Fibroblast of skin of left quadriceps (primary cell): ENCODE measurements at places on chromosomes 5 and 9.
A peak's percentile ranks its signal among the peaks of the same experiment; 100 is the strongest.

- DNase-seq: no peak
Observed at GRCh38 chr9:99624499-99625233, 197.0 kb upstream of the NR4A3 start.

GRCh38 chr5:60538426-60538825 lies 161.5 kb downstream of the DEPDC1B start:
- no peak for DNase-seq

DNA sequence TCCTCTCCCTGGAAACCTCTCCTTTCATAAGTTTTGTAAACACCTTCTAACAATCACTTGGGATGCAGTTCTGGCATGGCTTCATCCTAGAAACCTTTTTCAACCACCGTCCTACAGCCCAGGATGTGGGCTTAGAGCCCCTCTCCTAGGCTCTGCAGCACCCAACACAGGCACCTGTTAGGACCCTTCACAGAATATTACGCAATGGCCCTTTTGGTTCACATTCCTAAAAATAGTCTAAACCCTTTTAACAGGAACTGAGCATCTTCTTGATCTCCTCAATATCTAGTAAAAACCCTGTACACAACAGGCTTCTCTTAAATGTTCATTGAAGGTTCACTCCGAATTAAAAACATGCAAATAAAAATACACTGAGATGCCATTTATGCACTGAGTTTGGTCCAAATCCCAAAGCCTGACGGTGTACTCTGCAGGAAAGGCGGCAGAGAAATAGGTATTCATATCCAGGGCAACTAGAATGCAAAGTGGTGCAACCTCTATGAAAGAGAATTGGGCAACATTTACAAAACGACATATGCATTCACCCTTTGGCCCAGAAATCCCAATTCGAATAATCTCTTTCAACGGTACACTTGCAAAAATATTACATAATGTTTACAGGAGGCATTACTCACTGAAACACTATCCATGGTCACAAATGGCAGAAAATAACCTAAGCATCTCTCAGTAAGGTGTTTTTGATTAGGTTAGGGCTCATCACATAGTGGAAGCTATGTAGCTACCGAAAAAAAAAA lies 169.3 kb downstream of the SEMA5A start:
- DNase-seq: peak; percentile 30

DNA sequence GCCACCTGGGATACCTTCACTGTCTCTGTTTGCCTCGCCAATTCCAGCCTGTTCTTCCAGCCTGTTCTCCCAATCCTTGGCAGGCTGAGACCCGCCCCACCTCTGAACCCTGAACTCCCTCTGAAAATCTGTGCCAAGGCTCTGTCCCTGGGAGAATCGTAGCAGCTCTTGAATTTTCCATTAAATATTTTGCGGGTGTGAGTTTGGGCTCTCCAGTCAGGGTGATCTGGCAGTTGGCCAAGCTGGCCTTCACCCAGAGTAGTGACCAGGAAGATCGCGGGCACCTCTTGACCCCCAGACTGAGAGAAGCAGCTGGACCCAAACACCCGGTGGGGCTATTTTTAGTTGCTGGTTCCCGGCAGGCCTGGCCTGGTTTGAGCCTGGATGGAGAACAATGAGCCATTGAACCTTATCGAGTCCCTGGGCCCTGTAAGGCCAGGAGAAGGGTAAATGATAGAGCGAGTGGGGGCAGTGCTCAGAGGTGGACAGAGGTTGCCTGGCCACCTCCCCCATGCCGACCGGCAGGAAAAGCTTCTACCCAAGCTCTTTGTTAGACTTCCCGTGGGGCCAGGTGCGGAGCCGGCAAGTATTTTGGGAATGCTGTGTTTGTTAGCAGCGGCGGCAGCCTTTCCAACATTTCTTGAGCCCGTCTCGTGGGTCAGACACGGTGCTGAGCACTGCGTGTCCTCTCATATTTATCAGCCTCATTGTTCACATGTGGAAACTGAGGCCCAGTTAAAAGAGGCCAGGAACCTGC lies 146.2 kb downstream of the RGS3 start:
- DNase-seq: no peak

GRCh38 chr9:98579700-98580099 lies 129.0 kb downstream of the GABBR2 start:
- DNase-seq: no peak

GRCh38 chr5:149608936-149609545 lies 27.7 kb downstream of the ARHGEF37 start:
- no peak for DNase-seq

- DNase-seq: no peak
Observed at GRCh38 chr9:75390951-75391350, 302.6 kb downstream of the OSTF1 start.

GRCh38 chr5:56763182-56763581 lies 52.2 kb upstream of the MAP3K1 start:
- DNase-seq: no peak

GRCh38 chr9:128540634-128541360 lies 11.6 kb upstream of the SPTAN1 start:
- no peak for DNase-seq

DNA sequence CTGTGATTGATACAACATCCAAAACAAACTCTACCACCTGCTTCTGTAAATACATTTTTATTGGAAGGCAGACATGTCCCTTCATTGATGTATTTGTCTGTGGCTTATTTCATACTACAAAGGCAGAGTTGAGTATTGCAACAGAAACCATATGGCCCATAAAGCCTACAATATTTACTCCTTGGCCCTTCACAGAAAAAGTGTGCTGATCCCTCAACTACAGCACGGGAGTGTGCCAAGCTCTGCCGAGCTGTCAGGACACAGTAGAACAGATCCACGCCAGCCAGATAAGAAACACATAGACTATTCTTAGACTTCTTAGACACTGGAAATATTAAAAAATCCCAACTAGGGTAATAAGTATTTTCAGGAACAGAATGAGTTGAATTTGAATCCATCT lies 13.2 kb downstream of the TICAM2 start:
- no peak for DNase-seq

GRCh38 chr5:172875505-172876279 lies 41.6 kb downstream of the ERGIC1 start:
- no peak for DNase-seq

DNA sequence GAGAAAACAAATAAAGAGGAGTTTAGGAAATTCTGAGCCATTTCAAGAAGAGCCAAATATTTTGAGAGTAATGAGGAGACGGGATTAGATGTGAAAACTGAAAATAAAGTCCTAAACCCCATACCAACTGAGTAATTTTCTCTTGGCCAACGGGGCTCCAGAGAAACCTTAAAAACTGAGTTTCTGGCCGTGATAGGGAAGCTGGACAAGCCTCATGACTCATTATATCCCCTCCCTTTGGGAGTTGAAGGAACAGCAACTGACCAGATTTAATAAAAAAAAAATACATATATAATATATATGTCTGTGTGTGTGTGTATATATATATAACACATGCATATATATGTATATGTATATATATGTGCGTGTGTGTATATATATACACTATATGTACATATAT lies 119.6 kb downstream of the PRDM9 start:
- DNase-seq: no peak

DNA sequence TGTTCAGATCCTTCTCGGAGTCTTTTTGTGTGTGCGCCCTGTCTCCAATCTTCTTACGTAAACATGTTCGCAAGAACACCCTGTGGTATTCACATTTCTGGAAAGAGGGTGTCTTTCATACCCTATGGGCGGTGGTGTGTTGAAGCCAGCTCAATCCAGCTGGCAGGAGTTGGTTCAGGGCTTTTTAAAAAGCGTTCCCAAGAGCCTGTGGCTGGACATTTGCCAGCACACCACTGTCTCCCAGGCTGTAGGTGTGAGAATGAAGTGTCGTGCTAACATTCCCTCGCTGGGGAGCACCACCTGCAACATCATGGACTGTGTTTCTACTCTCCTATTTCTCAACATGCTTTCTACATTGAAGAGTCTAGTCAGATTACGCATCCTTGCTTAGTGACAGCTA lies 51.7 kb downstream of the S1PR3 start:
- DNase-seq: no peak

DNA sequence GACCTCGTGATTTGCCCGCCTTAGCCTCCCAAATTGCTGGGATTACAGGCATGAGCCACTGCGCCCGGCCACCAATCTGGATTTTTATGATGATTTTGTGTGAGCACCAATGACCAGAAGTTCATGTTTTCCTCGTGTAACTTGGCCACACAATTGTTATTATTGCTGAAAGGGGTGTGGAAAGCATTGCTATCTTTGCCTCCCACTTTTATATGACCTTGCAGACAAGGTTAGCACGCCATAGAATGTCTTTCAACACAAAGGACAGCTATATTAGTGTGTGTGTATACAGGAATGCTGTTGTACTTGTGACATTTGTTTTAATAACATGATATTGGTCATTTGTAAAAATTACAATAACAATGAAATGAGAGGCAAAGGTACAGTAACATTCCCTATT lies 155.0 kb upstream of the ERCC6L2 start:
- DNase-seq: no peak

- DNase-seq: no peak
Observed at GRCh38 chr5:154840435-154841272, 9.7 kb downstream of the FAXDC2 start.

DNA sequence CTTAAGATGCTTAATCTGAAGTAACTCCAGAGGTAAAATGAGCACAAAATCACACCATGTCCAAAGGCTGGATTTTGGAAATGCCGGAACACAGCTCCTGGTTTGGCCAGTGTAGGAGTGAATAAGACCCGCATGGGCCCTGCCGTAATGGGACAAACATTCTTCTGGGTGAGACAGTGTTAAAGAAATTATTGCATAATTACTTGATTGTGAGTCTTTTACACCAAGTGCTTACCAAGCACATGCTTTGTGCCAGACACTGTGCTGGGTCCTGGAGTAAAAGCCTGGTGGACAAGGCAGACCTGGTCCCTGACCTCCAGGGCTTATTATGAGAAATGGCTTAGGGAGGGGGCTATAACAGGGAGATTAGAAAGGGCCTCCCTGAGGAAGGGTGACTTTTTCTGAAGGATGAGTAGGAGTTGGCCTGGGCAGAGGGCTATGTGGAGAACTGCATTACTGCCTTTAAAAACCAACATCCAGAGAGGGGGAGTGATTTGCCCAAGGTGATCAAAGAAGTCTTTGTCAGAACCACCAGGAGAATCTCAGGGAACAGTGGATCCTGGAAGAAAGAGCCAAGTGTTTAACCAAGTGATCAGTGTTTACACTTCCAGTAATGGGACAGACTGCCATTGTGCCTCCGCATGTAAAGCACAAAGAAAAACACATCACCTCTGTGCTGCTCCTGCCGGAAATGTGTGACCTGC lies 3.5 kb downstream of the PDE6A start:
- no peak for DNase-seq

- DNase-seq: no peak
Observed at GRCh38 chr5:132662925-132663770, 5.2 kb downstream of the IL13 start.

DNA sequence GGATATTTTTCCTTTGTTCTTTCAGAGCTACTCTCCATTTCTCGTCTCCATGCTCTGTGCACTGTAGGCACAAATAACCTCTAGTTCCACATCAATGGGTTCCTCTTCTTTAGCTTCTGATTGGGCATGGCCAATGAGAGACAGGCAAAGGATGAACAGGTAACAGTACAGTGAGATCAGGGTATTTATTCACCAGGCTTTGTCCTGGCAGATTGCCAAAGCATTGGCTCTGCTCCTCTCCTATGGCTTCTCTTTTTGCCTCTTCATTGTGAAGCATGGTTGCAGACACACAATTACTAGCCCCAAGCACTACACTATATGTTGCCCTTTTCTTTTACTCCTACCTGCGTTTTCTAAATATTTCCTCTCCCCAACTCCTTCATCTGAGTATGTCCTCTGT lies 215.1 kb upstream of the ARRDC3 start:
- DNase-seq: no peak

DNA sequence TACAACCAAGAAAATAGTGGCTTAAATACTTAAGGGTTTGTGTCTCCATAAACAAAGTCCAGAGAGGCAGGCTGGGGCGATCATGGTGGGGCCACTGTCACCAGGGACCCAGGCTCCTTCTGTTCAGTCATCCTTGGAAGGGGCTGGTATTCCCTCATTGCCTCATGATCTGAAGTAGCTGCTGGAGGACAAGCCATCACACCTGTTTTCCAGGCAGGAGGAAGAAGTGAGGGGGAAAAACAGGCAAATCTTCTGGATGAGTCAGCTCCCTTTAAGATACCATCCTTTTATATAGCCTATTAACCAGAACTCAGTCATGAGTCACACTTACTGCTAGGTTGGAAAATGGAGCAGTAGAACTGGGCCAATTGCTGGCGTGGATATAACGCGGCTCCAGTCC lies 92.3 kb downstream of the DAP start:
- no peak for DNase-seq

DNA sequence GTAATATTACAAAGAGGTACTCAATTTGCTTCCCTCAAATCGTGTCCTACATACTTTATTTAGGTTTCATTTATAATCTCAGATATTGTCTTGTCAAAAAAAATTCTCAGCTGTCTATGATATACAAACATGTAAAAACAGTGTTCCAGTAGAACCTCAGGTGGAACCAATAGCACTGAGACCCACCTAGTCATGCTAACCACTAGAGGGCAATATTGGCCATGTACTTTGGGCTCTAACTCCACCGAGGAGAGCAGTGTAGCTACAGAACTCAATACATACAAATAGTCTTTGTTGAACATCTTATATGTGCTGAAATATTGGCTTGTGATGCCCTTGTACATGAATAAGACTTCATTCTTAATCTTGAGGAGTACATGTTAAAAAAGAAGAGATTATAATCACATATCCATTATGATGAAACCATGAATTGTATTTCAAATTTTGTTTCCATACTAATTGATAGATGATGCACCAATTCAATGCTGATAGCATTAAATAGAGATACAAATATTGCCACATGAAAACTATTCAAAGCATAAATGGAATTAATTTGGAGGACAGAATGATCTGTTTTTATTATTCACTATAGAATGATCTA lies 71.2 kb upstream of the CNTLN start:
- DNase-seq: peak; percentile 12

GRCh38 chr5:139880416-139881142 lies 85.0 kb downstream of the PSD2 start:
- DNase-seq: no peak

- no peak for DNase-seq
Observed at GRCh38 chr5:63878788-63879187, 83.5 kb downstream of the HTR1A start.

- DNase-seq: peak; percentile 76
Observed at GRCh38 chr9:129198319-129199043, 20.4 kb upstream of the IER5L start.

DNA sequence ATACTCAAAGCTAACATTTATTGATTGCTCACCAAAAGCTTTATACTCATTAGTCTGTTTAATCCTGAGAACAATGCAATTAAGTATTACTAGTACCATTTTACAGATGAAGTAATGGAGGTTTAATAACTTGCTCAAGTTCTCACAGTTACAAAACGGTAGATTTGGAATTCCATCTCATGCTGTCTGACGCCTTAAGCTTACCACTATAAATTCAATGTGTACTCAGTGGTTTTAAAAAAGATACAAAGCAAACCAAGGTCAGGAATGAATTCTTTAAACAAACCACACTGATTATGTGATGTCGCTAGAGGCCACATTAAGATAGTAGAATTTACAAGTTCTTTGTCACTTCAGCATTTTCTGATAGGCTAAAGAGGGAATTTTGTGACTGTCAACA lies 1.2 kb upstream of the C5orf63 start:
- DNase-seq: no peak

- DNase-seq: no peak
Observed at GRCh38 chr5:77851176-77852067, 75.3 kb upstream of the TBCA start.

- DNase-seq: no peak
Observed at GRCh38 chr5:166845044-166845443, 1446.4 kb upstream of the WWC1 start.
